Progenitor cell of endocrine pancreas (in vitro differentiated cells): ENCODE measurements at places on chromosomes 4 and X. TPM values are rescaled to one million over a fixed set of nuclear protein-coding genes. Genes with fewer than 3 reads are reported as not detected.

DNA sequence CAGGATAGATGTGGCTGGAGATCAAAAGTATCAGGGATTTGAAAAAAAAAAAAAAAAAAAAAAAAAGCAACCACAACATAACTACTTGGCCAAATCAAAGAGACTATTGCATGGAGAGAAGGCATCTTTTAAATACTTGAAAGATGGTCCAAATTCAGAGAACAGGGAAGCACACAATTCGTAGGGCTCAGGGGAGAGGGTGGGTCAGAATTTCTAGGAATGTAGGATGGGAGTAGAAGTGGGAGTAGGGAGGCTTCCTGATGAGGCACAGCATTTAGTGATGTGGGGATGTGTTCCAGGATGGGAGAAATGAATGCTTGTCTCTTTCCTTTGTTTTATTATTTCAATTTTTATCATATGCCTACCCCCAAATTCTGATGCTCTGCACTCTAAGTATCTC, 36.3 kb downstream of the RTL3 start:
- DNase-seq, result no peak

DNA sequence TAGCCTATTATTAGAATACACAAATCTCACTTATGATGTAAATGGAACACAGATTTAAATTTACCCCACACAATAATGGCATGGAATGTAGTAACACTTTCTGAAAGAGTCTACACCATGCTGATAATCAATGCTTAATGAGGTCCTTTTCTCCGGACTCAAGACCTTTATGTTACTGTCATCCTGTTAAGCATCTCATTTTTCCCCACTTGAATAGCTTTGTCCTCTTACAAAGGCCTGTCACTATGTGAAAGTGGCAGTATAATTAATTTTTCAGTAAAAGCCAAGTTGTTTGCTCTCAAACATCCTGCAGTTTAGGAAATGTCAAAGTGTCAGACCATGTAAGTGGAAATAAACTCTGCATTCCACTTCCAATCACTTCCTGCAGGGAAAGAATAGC, 96.4 kb downstream of the GPC3 start:
- DNase-seq, result no peak

- peak; percentile 57 for DNase-seq
Measured at GRCh38 chr4:5998333-5998936, 19.8 kb downstream of the C4orf50 start.

Gene RAI2
- 7.0 and 7.2 TPM in 2 replicates for total RNA-seq

Gene SFRP2
- total RNA-seq, result 1.3 and 3.2 TPM in 2 replicates

Gene HSFX4
- not detected in 2 replicates for total RNA-seq
